ENCODE measurements at places on chromosomes 6 and 20.

DNA sequence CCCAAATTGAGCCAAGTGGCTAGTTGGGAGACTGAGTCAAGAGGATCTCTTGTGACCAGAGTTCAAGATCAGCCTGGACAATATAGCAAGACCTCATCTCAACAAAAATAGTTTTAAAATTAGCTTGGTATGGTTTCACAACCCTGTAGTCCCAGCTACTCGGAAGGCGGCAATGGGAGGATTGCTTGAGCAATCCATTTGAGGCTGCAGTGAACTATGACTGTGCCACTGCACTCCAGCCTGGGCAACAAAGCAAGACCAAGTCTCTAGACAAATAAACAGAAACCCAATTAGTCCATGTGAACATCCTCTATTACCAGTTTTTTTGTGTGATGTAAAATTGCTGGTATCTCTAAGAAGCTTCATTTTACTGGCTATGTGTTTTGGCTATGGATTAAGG is 106.2 kb downstream of the TULP4 start:
- no peak for DNase-seq

DNA sequence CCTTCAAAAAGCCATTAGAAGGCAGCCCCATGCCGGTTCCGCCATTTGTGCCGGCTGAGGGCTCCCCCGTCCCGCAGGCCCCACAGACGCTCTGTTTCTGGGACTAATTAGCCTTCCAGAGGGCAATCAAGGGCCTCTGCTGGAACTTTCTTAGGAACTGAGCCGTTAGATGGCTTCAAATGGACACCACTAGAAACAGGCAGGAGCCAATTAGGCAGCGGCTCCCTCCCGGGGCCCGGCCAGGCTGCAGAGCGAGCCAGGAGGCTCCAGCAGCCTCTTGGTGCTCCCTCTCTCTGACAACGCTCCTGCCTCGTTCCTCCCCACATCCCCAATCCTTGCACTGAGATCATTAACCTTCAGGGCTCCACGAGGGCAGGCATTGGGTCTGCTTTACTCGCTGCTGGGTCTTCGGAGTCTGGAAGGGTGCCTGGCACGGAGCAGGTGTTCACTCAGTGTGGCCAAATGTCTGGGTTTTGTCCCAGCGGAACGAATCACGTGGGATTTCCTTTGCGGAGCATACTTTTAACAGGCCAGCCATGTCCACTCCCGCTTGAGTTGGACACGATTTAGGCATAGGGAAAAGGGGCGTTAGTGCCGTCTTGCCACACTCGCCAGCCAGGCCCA is 98.3 kb downstream of the TMEM242 start:
- DNase-seq = no peak

DNA sequence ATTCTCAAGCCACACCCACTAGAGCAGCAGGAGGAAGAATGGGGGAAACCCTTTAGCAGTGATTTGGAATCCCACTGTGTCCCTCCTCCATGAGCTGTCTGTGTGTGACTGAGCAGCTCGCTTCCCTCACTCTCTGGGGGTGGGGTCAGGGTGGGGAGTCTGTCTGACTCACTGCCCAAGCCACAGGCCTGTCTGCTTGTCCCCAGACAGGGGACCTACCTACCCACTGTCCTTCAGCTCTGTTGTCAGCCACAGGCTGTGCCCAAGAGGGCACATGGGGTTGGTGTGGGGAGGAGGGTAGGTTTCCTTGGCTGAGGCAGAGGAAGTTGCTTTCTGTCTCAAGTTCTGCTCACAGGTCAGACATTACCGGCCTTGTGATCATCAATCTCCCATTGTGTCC is 127.0 kb downstream of the MAFB start:
- peak; percentile 53 for DNase-seq

DNA sequence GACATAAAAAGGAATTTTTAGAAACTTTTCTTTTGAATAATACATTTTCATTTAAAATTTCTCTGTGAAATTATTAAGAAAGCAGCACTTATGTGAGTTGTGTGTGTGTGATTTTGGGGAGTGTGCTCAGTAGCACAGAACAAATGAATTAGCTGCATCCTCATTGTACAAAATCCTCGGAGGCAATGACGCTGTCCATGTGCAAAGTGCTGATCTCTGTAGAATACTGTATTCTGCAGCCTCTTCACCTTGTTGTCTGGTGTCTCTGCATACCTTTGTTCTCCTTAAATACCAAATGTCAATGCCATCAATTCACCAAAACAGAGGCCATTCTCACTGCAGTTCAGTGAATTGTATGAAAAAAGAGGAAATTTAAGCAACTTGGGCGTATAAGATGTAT is 838.4 kb downstream of the QKI start:
- DNase-seq = no peak

DNA sequence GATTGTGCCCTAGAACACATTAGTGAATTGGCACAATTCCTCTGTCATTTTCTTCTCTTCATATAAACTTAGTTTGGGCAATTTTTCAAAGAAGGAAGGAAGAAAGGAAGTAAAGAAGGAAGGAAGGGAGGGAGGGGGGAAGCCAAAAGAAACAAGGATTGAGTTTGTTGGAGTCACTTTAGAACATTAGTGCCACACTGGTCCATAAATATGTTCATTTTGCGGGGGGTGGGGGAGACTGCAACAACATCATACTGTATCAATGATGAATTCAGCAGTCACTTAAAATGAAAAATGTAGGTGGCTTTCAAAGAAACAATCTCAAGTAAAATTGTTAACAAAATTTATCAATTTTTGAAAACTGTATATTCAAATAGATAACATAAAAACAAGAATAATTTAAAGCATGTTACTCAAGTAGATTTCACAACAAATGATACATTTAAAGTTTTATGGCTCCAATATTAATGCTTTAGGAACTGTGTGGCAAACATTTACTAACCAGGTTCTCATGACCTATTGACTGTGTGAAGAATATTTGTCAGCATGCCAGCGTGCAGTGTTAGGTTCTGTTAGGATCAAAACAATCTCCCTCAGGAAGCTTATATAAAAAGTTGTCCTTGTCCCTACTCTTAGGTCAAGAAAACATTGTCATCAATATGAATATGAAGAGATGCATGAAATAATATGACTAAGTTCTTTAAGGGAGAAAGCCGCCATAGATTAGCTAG is 208.1 kb upstream of the AGPAT4 start:
- no peak for DNase-seq

DNA sequence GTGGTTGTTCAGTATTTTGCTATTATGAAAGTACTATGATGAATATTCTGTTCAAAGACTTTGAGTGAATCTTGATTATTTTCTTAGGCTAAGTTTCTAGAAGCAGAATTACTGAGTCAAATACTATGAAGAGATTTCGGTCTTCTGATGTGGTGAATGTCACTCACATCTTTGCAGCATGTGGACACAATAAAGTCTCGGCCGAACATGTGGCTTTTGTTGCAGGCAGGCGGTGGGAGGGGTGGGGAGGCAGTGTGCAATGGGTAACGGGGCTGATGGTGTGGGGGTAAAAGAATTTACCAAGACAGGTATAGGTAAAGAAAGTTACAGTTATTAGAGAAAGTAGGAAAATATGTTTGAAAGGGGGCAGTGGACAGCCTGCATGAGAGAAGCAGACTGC is 156.4 kb upstream of the DTNBP1 start:
- DNase-seq = no peak

DNA sequence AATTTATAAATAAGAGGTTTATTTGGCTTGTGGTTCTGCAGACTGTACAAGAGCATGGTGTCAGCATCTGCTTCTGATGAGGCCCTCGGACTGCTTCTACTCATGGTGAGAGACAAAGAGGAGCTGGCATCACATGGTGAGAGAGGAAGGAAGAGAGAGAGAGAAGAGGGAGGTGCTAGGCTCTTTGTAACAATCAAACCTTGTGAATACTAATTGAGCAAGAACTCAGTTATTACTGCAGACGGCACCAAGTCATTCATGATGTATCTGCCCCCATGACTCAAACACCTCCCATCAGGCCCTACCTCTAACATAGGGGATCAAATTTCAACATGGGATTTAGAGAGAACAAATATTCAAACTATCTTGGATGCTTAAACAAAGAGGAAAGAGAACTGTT is 6.3 kb upstream of the SIRPG start:
- no peak for DNase-seq

DNA sequence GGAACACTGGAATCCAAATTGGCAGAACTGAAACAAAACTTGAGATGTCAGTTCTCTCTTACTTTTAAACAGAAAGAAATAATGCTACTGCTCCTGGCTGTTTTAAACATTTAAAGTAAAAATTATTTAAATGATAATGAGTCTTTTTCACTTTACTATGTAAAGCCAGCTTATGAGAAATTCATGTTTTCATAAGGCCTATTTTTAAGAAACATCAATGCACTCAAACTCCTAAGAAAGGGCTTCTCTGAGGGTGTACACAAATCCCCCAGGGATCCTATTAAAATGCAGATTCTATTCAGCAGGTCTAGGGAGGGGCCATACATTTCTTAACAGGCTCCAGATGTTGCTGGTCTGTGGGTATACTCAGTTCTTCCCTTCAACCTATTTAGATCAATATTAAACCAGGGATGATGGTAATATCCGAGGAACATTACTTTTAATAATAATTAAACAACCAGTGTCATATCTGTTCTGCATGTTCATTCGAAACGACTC is 2.3 kb downstream of the FERMT1 start:
- DNase-seq = no peak

DNA sequence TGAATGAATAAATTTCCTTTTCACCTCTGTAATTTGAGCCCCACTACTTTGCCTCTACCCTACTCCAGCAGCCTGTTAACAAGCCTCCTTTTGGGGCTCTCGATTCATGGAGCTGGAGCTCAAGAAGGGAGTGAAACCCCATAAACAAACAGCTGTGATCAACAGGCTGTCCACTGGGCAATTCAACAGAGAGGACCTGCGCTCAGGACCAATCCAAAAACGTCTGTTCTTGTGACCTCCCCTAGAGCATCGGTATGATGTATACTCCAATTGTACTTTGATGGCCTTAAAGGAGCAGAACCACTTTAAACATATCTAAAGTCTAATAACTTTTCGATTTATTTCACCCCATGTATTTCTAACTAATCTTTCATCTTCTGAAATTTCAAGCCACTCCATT is 37.4 kb downstream of the HIVEP2 start:
- no peak for DNase-seq

GRCh38 chr6:160131636-160132296 is 10.2 kb downstream of the SLC22A1 start:
- DNase-seq = no peak

All from astrocyte of the spinal cord (primary cell).